ENCODE measurements at places on chromosomes 6 and 20. TPM values are rescaled to one million over a fixed set of nuclear protein-coding genes. Genes with fewer than 3 reads are reported as not detected.

CST4 gene
- 0.43 TPM for total RNA-seq

MTFR2 gene
- 0.83 TPM for total RNA-seq

LEMD2 gene
- 33.7 TPM for total RNA-seq

TMEM14B gene
- 79.8 TPM for total RNA-seq

FBXO5 gene
- 2.8 TPM for total RNA-seq

MYCT1 gene
- under 0.01 TPM for total RNA-seq

IPCEF1 gene
- total RNA-seq = 0.43 TPM

ADGB gene
- total RNA-seq = not detected

MAN1A1 gene
- 176 TPM for total RNA-seq

FNDC11 gene
- total RNA-seq = 0.46 TPM

PRICKLE4 gene
- not detected for total RNA-seq

RWDD2A gene
- 5.0 TPM for total RNA-seq

LAMA4 gene
- total RNA-seq = 421 TPM

LSM2 gene
- total RNA-seq = 27.3 TPM

SLC12A5 gene
- 0.28 TPM for total RNA-seq

TSHZ2 gene
- 0.43 TPM for total RNA-seq

MOG gene
- total RNA-seq = not detected

DNAH8 gene
- total RNA-seq = 0.09 TPM

KIAA1755 gene
- 1.9 TPM for total RNA-seq

TBXT gene
- total RNA-seq = not detected

SIRPB1 gene
- total RNA-seq = 0.71 TPM

HLA-B gene
- 113 TPM for total RNA-seq

ELOVL2 gene
- total RNA-seq = 3.9 TPM

EYS gene
- total RNA-seq = 0.28 TPM

TNFRSF21 gene
- 17.9 TPM for total RNA-seq

C2 gene
- 5.4 TPM for total RNA-seq

LRP11 gene
- total RNA-seq = 74.2 TPM

PRND gene
- total RNA-seq = 0.14 TPM

NOX3 gene
- not detected for total RNA-seq

PREP gene
- 13.4 TPM for total RNA-seq

HLA-DPA1 gene
- total RNA-seq = 2.8 TPM

LHFPL5 gene
- not detected for total RNA-seq

FAM209B gene
- total RNA-seq = not detected

POM121L2 gene
- not detected for total RNA-seq

UBE2V1 gene
- 29.4 TPM for total RNA-seq

PLCB1 gene
- 50.3 TPM for total RNA-seq

PM20D2 gene
- 2.0 TPM for total RNA-seq

ABHD16B gene
- total RNA-seq = not detected

DSP gene
- total RNA-seq = 0.83 TPM

BPIFA1 gene
- not detected for total RNA-seq

ADGRF4 gene
- 0.74 TPM for total RNA-seq

SPATA25 gene
- total RNA-seq = 1.9 TPM

MUC21 gene
- not detected for total RNA-seq

ANKRD66 gene
- not detected for total RNA-seq

SF3B5 gene
- 122 TPM for total RNA-seq

BNIP5 gene
- not detected for total RNA-seq

ARMC12 gene
- 0.28 TPM for total RNA-seq

HLA-E gene
- 206 TPM for total RNA-seq

PPIL6 gene
- 6.9 TPM for total RNA-seq

KCNQ5 gene
- 1.7 TPM for total RNA-seq
